ENCODE measurements at places on chromosomes 7 and 10. TPM values are rescaled to one million over a fixed set of nuclear protein-coding genes. Genes with fewer than 3 reads are reported as not detected.

- no peak for DNase-seq
These were observed 462 bp upstream of the CISD1 start for GRCh38 chr10:58268454-58268945.

DNA sequence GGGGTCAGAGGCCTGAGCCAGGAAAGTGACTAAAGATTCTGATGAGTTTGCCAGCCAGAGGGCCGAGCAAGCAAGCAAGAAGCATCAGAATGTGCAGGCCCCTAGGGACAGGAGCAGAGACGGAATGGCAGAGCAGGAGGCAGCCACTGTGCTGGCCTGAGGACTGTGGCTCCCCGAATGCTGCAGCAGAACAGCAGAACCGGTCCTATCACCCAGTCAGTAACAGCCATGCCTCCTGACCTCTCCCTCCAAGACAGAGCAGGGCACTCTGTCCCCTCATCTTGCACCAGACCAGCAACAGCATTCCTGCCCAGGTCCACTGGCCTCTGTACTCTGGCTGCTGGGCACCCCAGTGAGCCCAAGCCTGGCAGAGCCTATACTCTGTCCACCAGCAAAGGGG is 85.9 kb downstream of the ARHGAP22 start:
- DNase-seq: no peak

TEX47 gene
- not detected for total RNA-seq

GRCh38 chr7:44395067-44395466 is 69.7 kb upstream of the CAMK2B start:
- DNase-seq: no peak

EBLN1 gene
- not detected for total RNA-seq

All from spinal cord (tissue), 10 donors.